ENCODE measurements at places on chromosomes 12 and 14.

DNA sequence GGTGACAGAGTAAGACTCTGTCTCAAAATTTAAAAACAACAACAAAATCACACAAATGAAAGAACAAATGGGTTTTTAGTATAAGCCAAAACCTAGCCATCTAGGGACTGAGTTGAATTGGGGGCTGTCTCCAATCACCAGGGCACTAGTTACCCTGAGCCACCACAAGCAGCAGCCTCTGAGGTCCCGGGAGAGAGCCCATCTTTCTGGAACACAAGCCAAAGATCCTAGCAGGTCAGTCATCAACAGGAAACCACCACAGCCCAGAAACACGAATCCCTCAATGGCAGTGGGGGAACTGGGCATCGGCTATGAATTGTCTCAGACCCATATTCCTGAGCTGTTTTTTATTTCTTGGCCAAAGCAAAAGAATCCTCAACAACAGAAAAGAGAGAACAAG lies 75.3 kb downstream of the KDM2B start:
- no peak for DNase-seq

DNA sequence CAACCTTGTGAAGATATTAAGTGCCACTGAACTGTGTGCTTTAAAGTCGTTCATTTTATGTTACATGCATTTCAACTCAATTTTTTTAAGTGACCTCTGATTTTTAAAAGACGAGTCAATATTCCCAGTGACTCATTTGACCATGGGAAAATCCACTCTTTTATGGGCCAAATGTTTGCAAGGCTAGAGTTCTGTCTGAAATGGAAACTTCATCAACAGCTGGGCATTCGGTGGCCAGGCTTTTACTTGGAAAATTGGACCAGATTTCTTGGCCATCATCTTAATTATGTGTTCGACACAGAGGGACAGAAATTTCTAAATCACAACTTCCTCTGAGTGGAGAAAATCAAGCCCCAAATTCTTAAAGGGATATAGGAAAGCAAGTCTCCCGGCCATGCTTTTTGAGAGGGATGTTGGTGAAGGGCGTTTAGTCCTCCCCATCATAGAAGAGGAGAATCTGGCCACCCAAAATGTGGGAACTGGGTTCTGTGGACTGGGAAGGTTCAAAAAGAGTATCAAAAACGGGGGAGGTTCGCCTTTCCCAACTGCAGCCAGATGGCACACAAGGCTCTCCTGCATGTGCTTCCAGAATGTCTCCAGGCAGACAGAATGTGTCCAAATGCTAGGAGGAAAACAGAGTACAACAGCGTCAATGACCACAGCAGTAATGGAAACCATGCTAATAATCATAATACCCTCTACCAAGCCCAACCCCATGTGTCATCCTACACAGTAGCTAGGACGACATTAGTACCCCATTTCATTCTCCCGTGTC lies 40.9 kb upstream of the FZD10 start:
- no peak for DNase-seq

DNA sequence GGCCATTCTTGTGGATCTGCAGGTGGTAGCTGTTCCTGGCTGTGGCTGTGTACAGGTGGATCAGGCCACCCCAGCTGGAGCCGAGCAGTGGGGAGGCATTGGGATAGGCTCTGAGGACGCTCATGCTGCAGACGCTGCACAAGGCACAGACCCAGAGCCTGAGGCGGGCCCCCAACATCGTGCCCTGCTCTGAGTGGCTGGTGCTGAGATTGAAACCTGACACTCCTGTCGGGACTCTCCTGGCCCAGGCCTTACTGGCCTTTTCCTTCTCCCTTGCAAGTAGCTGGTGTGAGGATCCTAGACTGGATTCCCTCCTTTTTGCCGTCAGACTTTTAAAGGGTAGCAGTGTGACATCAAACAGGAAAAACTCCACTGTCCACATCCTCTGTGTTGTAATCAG lies at the start of gene FGF23:
TSS of gene FGF23 (minus strand) at position 308 of the 400 bp plus-strand sequence. CDS start at position 178, 130 bp downstream.
- DNase-seq: no peak

- DNase-seq: no peak
Measured at GRCh38 chr14:104805941-104806624, 5.2 kb downstream of the ZBTB42 start.

- DNase-seq: no peak
Measured at GRCh38 chr14:57578801-57579200, 85.1 kb upstream of the CCDC198 start.

DNA sequence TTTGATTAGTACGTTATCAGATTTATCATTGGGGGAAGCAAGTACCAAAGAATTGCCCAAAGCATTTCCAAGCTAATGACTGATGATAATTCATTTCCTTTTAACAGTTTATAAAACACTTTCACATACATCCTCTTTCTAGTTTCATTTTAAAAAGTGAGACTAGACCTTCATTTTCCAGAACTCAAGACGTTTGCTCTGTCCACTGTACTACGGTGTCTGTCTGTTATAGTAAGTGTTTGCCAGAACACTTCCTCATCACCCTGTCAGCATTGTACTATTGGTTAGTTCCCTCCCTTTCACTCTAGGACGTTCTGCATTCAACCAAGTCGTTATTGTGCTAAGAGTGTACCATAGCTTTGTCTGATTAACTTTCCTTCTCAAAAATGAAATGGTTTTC lies 81.7 kb upstream of the TMEM263 start:
- DNase-seq: no peak

GRCh38 chr12:121849665-121850064 lies 9.0 kb downstream of the HPD start:
- DNase-seq: no peak

DNA sequence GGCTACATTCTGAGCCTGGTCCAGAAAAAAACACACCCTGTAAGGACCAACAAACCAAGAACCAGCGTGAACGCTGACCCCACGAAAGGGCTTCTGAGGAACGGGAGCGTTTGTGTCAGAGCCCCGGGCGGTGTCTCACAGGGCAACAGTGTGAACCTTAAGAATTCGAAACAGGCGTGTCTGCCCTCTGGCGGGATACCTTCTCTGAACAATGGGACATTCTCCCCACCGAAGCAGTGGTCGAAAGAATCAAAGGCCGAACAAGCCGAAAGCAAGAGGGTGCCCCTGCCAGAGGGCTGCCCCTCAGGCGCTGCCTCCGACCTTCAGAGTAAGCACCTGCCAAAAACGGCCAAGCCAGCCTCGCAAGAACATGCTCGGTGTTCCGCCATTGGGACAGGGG lies 7.9 kb downstream of the DACT1 start:
- no peak for DNase-seq

- DNase-seq: no peak
Measured at GRCh38 chr12:120115066-120115465, 1.5 kb downstream of the RAB35 start.

DNA sequence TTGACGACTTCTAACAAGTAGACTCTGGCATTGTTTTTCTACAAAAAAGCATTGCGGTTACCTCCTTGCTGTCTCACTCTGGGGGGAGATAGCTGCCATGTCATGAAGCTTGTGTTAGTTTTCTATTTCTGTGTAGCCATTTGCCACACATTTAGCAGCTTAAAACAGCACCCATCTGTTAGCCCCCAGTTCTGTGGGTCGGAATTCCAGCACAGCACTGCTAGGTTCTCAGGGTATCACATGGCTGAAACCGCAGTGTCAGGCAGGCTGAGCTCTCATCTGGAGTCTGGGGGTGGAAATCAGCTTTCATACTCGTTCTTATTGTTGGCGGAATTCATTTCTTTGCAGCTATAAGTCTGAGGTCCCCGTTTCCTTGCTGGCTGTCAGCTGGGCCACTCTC lies 19.9 kb upstream of the STXBP6 start:
- no peak for DNase-seq

DNA sequence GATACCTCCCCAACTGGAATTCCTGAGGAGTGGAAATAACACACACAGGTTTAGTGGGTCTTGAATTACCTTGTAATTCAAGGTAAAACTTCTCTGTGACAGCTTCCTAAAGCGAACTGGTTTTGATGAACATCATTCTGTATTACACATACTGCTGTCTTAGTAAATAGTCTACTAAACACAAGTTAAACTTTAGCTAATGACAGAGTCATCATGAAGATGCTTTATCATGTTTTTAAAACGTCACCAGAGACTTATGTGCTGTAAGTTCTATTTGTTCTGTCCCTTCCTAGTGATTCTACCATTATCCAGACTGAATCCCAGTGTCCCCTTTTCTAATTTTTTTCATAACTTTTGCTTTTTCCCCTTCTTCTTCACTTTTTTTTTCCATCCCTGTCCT lies 11.6 kb upstream of the GXYLT1 start:
- no peak for DNase-seq

DNA sequence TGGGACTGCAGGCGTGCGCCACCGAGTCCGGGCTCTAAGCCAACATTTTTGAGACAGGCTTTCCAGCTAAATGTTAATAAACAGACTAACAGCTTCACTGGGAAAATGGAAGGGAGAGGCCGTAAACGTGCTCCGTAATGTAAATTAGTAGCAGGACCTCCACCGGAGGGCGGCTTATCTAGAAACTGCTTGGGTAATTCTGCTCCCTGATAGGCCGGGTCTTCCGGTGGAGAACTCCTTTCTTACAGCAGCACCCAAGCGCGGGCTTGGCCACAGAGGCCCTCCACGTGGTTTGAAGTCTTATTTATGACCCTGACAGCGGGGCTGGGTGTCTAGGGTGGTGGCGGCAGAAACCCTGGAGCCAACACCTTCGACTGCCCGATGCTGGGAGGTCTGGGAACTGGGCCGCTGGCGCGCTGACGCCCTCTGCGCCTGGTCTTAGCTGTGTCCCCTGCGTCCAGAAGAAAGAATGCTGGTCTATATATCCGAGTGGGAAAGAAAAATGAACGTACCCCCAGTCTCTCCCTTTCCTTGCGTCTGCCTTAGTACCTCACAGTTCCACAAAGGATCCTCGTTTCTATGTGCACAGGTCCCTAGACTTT lies 1.7 kb downstream of the DPPA3 start:
- no peak for DNase-seq

DNA sequence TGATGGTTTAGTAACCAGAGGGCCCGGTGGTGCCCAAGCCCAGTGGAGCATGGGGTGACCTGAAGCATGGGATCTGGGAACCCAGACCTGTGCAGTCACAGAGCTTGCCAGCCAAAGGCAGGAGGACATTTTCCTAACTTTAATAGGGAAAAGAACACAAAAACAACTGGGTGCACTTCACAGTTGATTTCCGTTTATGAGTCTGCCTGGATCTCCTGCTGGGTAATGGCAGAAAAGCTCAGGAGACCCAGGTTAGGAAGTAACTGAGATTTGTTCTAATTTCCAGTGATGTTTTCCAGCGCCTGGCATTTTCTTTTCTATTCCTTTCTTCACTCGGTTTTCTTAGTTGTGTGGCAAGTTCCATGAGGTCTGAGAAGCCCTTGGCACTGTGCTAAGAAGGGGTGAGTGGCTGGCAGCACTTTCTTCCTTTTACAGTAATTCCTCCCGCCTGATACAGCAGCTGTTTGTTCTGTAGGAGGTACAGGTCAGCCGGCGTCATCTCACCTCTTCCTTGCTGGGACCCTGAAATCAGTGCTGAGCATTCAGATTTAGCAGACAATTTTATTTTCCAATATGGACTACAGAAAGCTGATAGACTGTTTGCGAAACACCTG lies 5.1 kb downstream of the CACNA1C start:
- DNase-seq: no peak

All from CD4-positive, alpha-beta memory T cell (primary cell).